Esophagus mucosa (tissue), 1 donor: ENCODE measurements at places on chromosomes 5 and 9. TPM values are rescaled to one million over a fixed set of nuclear protein-coding genes. Genes with fewer than 3 reads are reported as not detected.

Gene FCHSD1
- total RNA-seq: 5.8 TPM

Gene PCDHGA6
- 1.2 TPM for total RNA-seq

Gene LCN6
- 3.8 TPM for total RNA-seq

Gene PCA3
- not detected for total RNA-seq

Gene ZNF354C
- total RNA-seq: 1.2 TPM

Gene COL15A1
- total RNA-seq: 7.5 TPM

Gene TYRP1
- total RNA-seq: not detected

Gene HSPA9
- total RNA-seq: 176 TPM

Gene IZUMO3
- not detected for total RNA-seq

Gene ADAMTSL2
- 0.88 TPM for total RNA-seq

Gene LMX1B
- not detected for total RNA-seq

Gene ANKRD18B
- 10.0 TPM for total RNA-seq

Gene THBS4
- 0.16 TPM for total RNA-seq

Gene TMEM252
- not detected for total RNA-seq

Gene KCNV2
- total RNA-seq: not detected

Gene HACD4
- total RNA-seq: 1.6 TPM

Gene MAP1B
- 8.4 TPM for total RNA-seq

Gene PCDHGC5
- total RNA-seq: 1.0 TPM

Gene NEUROG1
- total RNA-seq: not detected

Gene TMEM171
- total RNA-seq: 6.3 TPM

Gene AGXT2
- total RNA-seq: not detected

Gene PAPPA
- total RNA-seq: 9.4 TPM

Gene CCDC180
- 0.72 TPM for total RNA-seq

Gene HIGD2A
- 101 TPM for total RNA-seq

Gene OR1J2
- total RNA-seq: not detected

Gene S1PR3
- total RNA-seq: 2.2 TPM

Gene ACTBL2
- total RNA-seq: not detected

Gene CAMK2A
- 0.28 TPM for total RNA-seq

Gene CKMT2
- total RNA-seq: 0.96 TPM

Gene NMUR2
- total RNA-seq: not detected

Gene ZNF346
- 6.7 TPM for total RNA-seq

Gene TRIP13
- total RNA-seq: 12.5 TPM

Gene LECT2
- not detected for total RNA-seq

Gene ANKRD20A1
- total RNA-seq: 5.9 TPM

Gene RANBP17
- 0.56 TPM for total RNA-seq

Gene ARSI
- total RNA-seq: 1.7 TPM

Gene CDH9
- not detected for total RNA-seq

Gene CFAP90
- total RNA-seq: not detected

Gene NME5
- 0.44 TPM for total RNA-seq

Gene CEL
- 2.4 TPM for total RNA-seq

Gene GMCL2
- not detected for total RNA-seq

Gene GRM6
- not detected for total RNA-seq

Gene EXOSC2
- 19.6 TPM for total RNA-seq

Gene CCL28
- total RNA-seq: 7.0 TPM

Gene HSPB3
- not detected for total RNA-seq

Gene SH3TC2
- total RNA-seq: 3.4 TPM

Gene CTXN3
- 0.24 TPM for total RNA-seq

Gene ENG
- 14.3 TPM for total RNA-seq

Gene SOWAHA
- 0.04 TPM for total RNA-seq

Gene ST6GALNAC6
- total RNA-seq: 13.0 TPM

Gene CHMP5
- total RNA-seq: 46.6 TPM

Gene GABRA6
- not detected for total RNA-seq

Gene TESK1
- 9.5 TPM for total RNA-seq

Gene AP3B1
- 31.5 TPM for total RNA-seq

Gene ENTREP1
- 3.5 TPM for total RNA-seq

Gene CA9
- 1.6 TPM for total RNA-seq

Gene HRCT1
- total RNA-seq: 1.2 TPM

Gene FRMD3
- 0.60 TPM for total RNA-seq
